ENCODE measurements at places on chromosomes 11 and 22.

GRCh38 chr11:2781408-2782274 is 81.8 kb upstream of the KCNQ1OT1 start:
- no peak for DNase-seq

DNA sequence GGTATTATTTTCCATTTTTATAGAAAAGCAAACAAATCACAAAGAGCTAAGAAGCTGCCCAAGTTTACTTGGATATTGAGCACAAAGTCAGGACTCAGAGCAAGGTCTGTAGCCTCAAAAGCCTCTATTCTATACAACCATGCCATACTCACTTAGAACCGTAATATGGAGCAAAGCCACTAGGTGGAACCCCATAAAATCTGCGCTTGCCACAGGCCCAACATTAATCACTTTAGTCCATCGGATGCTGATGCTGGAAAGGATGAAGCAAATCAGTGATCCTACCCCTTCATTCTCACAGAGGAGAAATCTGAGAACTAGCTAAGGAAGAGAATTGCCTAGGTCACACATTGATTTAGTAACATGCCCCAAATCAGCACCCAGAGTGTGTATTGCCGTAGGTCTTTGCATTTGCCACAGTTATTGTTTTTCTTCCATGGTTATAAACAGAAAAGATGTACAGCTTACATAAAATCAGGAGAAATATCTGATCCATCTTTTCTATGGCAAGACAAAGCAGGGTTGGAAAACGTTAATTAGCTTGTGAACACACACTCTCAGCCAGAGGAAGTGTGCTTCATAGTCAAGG is 56.7 kb upstream of the RAB38 start:
- DNase-seq, result peak; percentile 4

DNA sequence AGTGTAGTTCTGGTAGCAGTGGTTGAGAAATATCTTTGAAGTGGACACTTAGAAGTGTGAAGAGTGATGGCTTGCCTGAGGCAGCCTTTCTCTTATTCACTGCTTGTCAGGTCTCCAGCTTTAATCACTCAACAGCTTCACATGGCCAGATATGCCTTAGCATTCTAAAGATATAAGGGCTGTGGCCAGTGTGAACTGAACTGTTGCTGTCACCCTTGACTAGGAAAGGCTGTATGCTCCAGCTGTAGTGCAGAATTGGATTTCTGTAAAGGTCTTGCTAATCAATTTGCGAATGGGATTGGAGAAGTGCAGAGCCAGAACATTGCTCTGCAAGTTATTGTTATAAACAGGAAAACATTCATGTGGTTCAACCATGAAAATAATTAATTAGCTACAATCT is 266.7 kb downstream of the TMEM135 start:
- DNase-seq, result no peak

- DNase-seq, result no peak
Observed at GRCh38 chr11:70481625-70482528, 83.5 kb downstream of the CTTN start.

- no peak for DNase-seq
Observed at GRCh38 chr22:44246615-44247326, 66.0 kb downstream of the SHISAL1 start.

DNA sequence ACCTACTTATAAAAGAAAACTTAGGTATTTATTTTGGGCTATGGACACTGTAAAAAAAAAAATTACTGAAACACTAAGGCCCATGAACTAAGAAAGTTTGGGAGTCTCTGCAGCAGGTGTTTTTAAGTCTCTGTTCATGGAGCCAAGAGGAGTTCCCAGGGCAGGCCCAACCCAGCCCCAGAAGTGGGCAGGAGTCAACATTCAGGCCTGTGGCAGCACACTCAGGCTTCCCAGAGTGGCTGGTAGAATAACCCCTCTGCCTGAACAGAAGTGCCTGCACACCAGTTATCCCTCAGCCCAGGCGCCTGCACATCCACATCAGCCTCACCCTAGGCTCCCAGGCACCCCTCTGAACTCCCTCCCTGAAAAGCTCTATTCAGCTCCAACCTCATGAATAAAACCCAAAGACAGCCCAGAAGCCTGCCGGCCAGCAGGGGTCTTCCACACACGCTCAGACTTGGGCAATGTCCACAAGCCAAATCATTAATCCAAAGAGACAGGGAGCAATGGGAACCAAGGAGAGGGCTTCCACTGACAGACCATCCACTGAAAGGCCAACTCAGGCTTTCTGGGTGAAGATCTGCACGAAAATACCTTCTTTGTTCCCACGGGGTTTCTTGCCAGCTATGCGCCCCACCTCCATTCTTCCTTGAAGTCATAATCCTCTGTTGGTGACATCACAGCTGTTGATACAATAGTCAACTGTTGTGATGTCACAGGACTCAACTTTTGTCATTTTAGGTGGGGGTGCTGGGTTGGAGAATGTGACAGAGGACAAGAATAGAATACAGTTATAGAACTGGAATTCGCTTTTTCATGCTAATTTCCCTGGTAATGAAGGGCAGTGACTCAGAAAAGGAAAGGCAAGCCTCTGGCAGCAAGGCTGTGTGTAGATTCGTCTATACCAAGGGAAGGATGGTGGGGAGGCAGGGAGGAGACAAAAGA is 83.7 kb downstream of the RPL27A start:
- DNase-seq, result no peak

DNA sequence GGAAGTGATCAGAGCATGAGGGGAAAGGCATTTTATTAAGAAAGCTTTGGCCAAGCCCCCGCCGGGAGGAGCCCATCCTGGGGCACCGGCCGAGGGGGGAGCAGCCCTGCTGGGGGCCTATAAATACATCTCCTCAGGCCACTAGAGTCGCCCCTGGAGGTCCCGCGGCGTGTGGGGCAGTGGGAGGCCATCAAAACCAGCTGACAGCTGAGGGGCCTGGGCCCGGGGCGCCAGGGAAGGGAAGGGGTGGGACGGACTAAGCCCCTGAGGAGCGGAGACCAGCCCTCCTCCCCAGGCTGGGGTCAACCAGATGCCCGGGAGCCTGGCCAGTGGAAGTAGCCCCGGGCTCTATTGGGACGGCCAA is 13.1 kb downstream of the SCARF2 start:
- DNase-seq, result no peak
